ENCODE measurements at places on chromosomes 7 and 10.

DNA sequence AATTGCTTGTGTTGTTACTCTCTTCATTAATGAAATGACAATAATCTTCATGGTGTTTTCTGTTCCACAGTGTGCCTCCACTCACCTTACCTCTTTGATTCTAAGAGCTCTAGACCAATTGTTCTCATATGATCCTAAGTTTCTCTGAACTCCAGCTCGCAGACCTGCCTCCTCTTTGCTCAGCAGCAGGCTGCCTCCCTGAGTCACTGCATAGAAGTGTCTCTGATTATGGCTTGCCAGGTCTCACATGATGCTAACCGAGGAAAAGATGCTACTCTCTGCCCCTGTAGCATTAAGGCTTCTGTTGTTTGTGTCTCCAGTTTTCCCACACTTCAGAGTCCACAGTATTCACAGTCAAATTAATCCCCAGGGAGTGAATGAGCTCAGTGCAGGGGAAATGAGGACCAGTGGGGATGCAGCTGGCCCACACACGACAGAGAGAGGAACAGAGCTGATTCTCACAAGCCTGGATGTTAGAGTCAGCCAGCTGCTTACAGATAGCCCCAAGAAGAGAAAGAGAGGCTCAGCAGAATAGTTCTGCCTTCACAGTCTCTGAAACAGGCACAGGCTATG, 145.9 kb upstream of the EGR2 start:
- DNase-seq: no peak

DNA sequence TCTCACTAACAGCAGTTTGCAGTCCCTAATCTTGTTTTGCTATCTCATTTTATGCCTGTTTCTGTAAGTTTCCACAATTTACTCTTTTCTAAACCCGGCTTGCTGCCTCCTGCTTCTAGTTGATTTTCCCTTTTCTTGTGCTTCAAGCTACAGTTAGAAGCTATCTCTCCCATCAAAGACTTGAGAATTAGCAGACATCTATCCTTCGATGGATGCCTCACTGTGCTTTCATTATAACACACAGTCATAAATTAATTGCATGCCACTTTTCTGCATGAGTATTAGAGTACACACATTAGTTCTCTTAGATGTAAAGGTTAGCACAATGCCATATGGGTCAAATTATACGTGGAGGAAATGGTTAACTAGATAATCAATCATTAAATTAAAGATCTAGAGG, 48.7 kb downstream of the SEMA3A start:
- DNase-seq: no peak

DNA sequence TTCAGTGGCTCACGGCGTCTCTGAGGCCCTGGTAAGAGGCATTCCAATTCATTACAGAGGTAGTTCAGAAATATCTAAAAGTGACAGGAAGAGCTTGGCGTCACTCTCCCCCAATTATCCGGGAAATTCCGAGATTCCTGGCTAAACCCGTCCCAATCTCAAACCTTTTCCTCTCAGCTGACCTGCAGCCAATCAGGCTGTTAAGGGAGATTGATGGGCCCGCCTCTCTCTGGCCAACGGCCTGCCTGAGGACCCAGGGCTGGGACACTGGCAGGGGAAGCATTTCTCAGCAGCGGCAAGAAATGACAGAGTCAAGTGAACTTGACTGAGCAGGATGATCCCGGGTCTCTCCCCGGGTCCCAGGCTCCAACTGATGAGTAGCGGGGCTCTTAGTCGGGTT, 72.3 kb downstream of the EBF3 start:
- DNase-seq: no peak

DNA sequence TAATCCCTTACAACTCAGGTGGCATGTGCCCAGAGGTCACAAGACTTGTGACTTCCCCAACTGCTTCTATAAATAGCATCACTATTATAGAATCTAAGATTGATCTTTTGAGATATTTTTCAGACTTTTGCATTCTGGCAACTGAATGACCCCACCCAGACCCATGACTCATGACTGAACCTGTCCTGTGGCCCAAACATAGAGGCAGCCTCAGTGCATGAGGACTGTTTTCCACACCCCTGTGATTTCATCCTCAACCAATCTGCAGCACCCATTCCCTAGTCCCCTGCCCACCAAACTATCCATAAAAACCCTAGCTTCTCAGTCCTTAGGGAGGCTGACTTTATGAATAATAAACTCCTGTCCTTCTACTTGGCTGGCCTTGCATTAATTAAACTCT, 84.5 kb downstream of the MICU1 start:
- no peak for DNase-seq

- DNase-seq: peak; percentile 87
Observed at GRCh38 chr7:2523941-2524807, 4.6 kb downstream of the LFNG start.

- DNase-seq: no peak
Observed at GRCh38 chr10:120977897-120978296, 126.7 kb downstream of the WDR11 start.

- no peak for DNase-seq
Observed at GRCh38 chr10:46080886-46081285, 34.8 kb upstream of the MSMB start.

GRCh38 chr10:111123883-111124282, 47.1 kb downstream of the ADRA2A start:
- DNase-seq: no peak

DNA sequence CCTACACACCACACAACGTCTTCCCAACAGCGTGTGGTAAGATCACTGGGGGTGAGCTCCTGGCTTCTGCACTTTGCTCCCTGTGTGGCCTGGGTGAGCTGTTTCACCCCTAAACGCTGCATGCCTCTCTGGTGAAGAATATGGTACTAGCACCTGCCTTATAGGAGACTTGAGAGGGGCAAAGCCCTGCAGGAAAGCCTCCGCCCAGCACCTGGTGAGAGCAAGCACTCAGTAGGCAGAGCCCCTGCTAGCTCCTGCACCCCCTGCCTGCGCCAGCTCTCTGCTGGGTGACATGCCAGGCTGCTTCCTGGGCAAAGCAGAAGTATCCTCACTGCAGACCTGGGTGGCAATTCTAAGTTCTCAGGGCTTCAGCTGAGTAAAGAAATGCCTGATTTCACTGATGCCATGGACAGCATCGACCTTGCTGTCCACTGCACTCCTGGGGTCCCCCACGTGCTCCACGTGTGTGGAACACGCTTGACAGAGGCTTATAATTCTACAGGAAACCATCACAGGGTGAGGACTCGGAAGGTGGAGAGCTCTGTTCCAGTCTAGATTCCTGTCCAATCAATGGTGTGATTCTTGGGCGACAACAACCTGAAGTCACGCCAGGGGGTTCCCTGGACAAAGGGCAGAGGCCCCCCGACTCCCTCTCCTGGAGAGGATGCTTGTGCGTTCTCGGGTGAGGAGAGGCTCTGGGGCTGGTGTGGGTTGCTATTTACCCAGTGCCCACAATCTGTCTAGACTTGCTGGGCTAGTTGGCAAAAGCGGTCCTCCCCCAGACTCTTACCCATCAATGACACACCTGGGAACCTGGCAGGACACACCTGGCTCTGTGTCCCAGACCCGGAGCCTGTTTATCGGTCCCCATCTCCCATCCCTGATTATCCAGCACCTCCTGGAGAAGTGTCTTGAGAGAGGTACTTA, 5.0 kb upstream of the CALML5 start:
- peak; percentile 42 for DNase-seq

- no peak for DNase-seq
Observed at GRCh38 chr10:19791032-19791431, 25.2 kb upstream of the PLXDC2 start.

DNA sequence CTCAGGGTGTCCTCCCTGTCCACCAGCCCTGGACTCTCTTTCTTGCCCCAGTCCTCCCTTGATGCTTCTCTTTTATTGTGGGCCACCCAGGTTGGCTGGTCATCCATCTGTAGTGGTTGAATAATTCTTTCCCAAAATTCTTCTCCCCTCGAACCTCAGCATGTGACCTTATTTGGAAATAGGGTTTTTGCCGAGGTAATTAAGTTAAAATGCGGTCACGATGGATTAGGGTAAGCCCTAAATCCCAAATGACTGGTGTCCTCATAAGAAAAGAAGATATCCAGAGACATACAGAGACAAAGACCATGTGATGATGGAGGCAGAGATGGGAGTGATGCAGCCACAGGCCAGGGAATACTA, 74.3 kb downstream of the GFRA1 start:
- DNase-seq: no peak

- DNase-seq: no peak
Observed at GRCh38 chr10:121303287-121303890, 294.9 kb downstream of the FGFR2 start.

DNA sequence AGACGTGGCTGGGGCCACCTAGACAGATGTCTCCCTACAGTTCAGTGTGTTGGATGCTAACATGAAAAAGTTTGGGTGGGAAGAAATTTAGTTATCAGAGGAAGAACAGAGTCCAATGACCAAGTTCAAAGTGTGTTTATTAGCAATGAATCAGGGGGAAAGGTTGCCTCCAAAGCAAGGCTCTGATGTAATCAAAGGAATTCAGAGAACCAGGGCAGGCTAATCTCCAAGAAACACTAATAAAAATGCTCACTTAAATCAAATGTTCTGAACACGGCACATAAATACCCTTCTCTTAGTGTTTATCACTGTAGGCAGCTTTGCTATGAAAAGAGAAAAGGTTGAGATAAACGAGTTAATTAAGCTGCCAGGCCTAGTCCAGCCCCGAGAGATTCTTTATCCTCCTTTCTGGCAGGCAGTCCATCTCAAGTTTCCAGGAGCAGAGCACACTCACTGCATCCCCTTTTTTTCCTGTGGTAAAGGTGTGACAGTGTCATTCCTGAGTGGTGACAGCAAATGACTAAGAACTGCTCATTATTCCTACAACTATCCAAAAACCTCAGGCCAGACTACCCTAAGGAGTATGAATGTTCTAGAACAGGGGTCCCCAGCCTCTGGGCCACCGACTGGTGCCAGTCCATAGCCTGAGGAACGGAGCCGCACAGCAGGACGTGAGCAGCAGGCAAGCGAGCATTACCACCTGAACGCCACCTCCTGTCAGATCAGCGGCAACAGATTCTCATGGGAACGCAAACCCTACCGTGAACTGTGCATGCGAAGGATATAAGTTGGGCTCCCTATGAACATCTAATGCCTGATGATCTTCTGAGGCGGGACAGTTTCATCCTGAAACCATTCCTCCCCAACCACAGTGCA, 66.9 kb upstream of the FHIP2A start:
- no peak for DNase-seq

- DNase-seq: peak; percentile 81
Observed at GRCh38 chr7:30548845-30549244, 44.2 kb upstream of the GGCT start.

- no peak for DNase-seq
Observed at GRCh38 chr10:50473756-50474155, 150.0 kb downstream of the SGMS1 start.

DNA sequence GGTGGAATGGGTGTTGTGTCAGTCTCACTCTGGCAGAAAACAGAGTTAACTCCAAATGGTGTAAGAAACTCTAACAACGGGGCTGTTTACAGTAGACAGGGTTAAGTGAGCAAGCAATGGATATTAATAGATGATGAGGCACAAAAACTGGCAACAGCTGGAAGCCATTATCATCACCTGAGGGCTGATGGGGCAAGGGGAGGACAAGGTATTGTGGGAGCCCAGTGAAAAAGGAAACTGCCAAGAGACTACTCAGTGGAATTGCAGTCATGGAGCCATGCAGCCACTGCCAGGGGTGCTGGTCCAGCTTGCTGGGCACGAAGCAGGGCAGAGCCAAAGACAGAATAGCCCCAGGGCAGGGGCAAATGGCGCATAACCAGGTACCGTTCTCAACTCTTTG, 260.7 kb downstream of the BICC1 start:
- DNase-seq: no peak

DNA sequence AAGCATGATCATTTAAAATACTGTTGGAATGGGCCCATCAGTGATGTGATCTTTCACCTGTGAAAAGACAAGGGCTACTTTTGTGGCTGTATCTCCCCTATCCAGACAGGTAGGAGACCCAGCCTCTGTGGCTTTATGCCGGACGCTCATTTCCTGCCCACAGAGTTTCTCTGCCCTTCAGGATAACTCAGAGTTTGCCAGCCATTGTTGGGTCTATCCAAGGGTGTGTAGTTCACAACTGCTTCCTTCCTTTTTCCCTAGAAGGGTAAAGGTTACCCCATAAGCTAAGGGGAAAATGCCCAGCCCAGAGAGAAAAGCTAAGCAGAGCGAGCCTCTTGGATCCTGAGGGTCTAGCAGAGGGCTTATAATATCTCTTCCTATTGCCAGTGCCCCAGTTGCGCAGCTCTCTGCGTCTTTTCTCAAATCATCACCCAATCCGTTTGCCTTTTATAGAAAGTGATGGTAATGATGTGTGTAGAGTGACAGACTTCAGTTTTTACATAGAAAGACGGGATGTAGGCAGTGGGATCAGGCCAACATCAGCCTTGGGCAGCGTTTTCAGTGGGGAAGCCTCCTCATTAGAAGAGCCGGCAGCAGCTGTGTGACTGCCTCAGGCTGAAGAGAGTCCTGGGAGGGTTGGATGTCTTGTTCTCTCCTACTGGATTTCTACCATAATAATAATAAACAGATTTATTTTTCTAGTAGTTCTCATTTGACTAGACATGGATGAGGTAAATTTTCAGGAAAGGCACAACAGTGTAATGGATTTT, 80.5 kb downstream of the MET start:
- DNase-seq: no peak

GRCh38 chr7:4048336-4048735, 633.8 kb upstream of the FOXK1 start:
- no peak for DNase-seq

GRCh38 chr7:128755075-128755818, 16.1 kb downstream of the CALU start:
- DNase-seq: no peak

DNA sequence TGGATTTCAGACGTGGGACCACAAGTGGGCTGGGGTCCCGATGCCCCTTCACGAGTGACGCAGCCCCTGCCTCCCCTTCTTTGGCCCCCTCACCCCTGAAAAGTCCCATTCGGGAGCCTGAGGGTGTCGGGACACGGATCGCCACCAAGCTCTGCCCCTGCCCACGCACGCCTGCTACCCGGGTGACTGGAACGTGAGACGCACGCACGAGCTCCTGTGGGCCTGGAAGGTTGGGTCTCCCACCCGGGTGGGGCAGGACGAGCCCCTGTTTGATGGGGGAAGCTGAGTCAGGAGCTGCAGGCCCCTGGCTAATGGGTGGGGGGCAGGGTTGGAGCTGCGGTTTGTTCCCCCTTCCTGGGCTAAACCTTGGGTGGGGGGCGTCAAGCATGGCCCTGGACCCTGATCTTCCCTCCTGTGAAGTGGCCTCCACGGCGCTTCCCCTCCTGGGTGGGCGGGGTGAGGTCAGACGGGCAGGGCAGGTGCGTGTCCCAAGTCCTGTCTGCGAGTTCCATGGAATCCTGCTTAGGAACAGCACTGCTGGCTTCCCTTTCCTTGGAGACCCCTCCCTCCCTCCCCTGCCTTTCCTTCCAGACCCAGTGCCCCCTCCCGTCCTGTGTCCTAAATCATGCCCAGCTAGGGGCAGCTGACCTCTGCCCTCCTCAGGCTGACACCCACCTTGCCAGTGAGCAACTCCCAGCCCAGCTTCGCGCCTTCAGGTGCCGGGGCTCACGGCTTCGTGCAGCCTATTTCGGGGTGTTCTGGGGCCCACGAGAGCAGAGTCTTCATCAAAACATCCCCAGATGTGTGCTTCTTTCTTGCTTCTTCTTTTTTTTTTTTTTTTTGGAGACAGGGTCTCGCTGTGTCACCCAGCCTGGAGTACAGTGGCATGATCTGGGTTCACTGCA, 5.3 kb upstream of the TMEM184A start:
- DNase-seq: peak; percentile 58

- peak; percentile 9 for DNase-seq
Observed at GRCh38 chr7:44048031-44048795, 3.7 kb downstream of the DBNL start.

Data from sciatic nerve (tissue), 2 donors.